ENCODE measurements at places on chromosomes 4 and X.

DNA sequence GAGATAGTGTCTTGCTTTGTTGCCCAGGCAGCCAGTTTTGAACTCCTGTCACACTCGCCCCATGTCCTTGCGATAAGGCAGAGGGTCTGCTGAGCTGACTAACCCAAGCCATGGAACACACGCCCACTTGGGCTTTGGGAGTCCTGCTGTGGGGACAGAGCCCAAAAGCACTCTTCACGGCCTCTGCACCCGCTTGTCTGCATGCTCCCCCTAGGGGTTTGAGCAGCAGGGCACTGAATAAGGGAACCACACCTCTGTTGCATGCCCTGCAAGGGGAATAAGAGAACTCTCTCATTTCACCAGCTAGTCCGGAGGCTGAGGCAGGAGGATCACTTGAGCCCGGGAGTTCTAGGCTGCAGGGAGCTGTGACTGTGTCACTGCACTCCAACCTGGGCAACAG is 166.0 kb downstream of the STAG2 start:
- no peak for DNase-seq

DNA sequence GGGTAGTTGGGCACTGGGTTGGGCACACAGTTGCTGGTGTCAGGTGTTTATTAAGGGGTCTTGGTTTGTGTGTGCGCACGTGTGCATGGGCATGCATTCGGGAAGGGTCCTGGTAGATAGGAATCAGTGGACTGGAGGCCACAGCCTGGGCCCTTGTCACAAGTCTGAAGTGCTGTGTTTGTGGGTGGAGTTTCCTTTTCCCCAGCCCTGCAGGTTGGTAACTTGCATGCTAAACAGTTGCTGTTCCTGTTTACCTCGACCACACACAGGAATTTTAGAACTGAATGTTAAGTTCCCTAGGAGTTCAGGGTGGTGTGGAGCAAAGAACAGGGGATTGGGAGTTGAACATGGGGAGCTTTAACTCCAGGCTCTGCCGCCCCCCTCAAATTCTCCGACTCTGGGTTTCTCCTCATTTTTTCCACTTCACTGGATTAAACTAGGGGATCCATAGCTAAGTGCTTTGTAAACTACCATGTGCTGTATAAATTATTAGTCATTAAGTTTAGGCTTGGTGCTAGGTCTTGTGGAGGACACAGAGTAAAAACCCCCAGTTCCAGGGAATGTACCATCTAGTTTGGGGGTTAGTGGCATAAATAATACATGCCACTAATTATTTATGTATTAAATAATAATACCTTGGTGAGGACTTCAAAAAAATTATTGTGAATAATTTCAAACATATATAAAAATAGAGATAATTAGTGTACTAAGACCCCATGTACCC is 49.0 kb downstream of the STARD8 start:
- no peak for DNase-seq

DNA sequence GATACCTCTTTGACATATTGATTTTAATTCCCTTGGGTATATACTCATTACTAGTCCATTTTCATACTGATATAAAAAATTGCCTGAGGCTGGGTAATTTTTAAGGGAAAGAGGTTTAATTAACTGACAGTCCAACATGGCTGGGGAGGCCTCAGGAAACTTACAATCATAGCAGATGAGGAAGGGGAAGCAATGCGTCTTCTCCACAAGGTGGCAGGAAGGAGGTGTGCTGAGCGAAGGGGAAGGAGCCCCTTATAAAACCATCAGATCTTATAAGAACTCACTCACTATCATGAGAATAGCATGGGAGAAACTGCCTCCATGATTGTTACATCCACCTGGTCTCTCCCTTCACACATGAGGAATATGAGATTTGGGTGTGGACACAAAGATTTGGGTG is 42.4 kb downstream of the MSX1 start:
- no peak for DNase-seq

DNA sequence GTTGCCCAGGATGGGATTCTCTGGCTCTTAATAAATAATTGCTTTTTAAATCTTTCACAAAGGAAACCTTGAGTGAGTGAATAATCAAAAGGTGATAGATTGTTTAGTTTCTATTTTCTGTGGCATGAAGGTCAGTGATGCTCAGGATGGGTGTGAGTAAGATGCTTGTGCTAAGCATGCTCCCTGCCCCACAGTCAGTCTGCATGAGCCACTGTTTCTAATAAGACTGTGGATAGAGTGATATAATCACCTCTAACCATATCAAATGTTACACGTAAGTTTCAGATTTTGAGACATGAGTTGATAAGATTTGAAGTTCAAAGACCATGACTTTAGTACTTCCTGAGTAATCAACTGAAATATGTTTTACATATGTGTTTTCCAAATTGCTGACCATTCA is 2.7 kb upstream of the GAGE10 start:
- no peak for DNase-seq

GRCh38 chrX:133495464-133496391 is 80.4 kb upstream of the GPC4 start:
- no peak for DNase-seq

DNA sequence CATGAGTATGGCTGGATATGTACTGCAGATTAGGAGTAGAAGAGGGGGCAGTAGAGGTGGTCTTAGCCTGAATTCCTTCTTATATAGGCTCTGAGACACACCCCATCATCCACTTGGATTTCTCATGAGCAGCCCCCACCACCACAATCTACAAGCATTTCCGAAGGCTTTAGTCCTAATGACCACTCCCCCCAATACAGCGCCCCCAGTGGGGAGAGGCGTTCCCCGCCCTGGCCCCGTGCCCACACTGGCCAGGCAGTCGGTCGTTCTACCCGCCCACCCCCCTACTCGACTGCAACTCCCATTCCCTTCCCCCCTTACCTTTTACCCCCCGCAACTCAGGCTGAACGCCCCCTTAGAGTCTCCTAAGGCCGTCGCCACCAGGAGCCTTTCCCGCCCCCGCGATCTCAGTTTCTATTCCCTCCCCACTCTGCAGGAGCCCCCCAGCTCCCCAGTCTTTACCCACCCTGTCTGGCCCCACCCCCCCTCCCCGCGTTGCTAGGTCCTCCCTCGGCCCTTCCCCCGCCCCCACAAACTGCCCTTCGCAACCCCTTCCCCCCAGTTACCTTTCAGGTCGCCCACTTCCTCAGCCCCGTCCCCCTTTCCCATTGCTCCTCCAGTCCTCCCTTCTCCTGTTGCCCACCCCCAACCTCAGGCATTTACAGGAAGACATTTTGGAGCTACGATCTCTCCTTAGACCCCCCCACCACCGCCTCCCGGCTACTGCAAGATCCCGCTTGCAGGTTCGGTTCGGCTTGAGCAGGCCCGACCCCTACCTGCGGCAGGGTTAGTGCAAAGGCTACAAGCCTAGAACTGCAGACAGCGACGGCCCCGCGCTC is 468 bp downstream of the ZMYM3 start:
- DNase-seq = no peak

GRCh38 chr4:40978548-40978947 is 228.8 kb downstream of the NSUN7 start:
- no peak for DNase-seq

- no peak for DNase-seq
Observed at GRCh38 chr4:88791274-88791673, 93.6 kb upstream of the NAP1L5 start.

DNA sequence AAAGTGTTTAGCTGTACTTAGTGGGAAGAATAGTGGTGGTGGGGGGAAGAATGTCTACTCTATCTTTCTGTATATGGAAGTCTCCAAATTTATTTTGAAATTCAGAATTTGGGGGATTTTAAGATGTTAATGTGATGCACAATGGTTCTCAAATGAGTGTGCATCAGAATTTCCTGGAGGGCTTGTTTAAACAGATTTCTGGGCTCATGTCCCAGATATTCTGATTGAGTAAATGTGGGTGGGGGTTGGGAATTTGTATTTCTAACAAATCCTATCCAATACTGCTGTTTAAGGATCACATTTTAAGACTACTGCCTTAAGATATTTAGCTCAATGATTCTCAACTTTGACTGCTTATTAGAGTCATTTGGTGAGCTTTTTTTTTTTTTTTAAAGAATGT is 15.1 kb upstream of the INTS6L start:
- no peak for DNase-seq

DNA sequence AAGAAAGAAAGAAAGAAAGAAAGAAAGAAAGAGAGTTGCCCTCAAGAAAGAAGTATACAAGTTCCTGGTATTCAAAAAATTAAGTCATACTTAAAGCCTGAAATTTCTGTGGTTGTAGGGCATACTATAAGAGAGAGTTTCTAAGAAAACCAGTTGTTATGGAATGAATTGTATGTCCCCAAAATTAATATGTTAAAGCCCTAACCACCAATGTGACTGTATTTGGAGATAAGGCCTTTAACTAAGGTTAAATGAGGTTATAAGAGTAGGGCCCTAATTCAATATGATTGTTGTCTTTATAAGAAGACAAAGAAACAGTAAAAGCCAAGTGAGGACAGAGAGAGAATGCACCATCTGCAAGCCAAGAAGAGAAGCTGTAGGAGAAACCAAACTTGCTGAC is 521.1 kb downstream of the CCSER1 start:
- no peak for DNase-seq

DNA sequence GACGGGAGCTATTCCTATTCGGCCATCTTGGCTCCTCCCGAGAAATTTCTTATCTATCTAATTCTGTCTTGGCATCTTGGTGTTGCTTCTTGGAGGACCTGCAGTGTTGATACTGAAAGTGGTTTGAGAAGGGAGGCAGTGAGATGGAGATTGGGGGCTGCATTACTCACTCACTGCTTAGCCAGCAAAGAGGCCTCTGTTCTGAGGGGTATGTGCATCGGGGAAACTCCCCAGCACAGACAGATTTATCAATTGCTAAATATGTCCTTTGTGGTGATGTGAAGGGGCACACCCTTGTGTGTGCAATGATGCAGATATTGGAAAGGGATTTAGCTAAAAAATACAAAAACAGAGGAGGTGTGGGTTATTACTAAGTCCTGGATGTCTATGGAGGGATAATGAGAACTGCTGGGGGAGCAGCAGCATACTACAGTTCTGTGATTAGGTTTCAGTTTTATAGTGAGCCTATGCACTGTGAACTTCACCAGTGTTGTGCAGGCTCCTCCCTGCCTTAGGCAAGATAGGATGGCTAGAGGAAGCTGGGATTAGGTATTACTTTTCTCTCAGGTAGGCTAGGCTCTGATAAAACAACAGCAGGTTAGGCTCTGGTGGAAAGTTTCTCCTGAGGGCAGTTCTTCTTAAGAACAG is 279.0 kb downstream of the HS3ST1 start:
- no peak for DNase-seq

DNA sequence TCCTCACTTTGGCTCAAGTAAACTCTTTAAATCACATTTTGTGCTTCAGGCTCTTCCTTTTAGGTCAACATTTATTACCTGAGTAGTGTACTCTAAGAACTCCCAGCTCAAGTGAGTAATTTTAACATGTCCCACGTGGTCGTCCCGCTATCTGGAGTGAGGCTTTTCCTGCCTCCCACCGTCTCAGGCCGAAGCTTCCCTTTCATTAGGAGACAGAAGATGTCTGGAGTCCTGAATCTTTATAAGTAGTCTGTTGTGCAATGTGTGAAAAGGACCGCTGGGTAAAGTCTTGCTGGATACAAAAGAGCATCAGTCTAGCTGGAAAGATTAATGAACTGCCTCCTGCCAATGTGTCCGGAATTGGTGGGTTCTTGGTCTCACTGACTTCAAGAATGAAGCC is 117.7 kb upstream of the NEIL3 start:
- no peak for DNase-seq

DNA sequence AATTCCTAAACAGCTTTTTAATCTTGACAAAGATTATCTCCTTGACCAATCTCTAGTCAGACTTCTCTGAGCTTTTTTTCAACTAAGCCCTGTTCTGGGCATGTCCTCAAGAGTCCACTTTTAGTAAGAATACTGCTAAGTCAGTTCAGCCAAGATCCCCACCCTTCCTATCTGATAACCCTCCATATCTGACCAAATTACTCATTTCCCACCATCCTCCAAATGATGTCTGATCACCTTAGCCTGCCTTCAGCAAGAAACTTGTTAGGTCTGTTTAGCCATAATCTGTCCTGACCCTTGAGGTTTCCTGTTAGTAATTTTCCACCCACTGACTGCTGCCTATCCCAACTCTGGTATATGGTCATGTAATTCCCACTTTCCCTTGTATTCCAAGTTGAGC is 65.2 kb downstream of the FAM13A start:
- no peak for DNase-seq

- DNase-seq = no peak
Observed at GRCh38 chr4:55571806-55572205, 20.2 kb downstream of the PDCL2 start.

- DNase-seq = no peak
Observed at GRCh38 chrX:9578083-9578779, 113.4 kb downstream of the TBL1X start.

DNA sequence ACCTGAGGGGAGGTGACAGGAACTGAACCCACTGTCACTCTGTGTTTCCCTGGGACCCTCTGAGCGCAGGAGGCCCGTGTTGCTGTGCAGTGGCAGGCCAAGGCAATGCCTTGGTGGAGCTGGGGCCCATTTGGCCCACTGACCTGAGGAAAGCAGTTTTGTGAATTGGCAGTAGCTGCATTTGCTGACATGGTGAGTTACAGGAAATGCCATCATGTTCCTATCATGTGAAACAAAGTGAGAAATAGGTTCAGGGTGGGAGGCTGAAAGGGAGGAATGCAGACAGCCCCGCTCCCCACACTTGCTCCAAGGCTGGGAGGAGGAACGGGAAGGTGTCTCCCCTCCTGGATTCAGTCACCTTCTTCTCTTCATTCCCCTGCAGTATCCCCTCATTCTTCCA is 146.1 kb downstream of the PTTG2 start:
- DNase-seq = no peak

DNA sequence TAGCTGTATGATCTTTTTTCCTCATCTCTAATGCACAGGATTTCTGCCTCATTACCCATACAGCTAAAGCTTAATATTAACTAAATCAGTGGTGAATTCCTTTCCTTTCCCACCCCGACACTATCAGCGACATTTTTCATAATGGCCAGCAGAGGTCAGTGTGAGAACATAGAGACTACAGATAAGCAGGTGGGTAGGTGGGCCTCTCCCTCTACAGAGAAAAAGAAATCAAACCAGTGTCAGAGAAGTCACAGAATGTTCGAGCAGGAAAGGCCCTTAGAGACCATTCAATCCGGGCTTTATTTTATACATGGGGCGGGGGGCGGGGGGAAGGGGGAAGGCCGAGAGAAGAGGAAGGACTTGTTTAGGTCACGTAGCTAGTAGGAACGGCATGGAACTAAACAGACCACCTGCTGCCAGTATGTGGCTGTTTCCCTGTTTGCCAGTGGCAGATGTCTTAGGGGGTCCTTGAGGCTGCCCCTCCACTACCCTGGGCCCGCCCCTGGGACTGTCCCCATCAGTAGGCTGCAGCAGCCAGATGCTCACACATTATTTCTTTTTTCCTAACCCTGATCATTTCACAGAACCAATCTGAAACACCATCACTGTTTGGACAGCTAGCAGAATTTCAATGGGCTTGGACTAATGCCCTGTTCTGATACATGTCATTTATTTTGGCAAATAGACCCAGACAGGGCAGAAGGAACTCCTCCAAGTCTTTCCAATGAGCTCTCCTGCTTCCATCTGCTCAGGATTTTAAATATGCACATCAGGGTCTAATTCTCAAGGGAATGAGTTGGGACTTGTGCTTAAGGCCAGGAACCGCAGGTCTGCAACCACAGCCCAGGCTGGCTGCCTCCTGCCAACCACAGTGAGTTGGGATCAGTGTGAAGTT is 133.4 kb downstream of the ATG4A start:
- DNase-seq = no peak
